ENCODE measurements at places on chromosomes 7 and 10. TPM values are rescaled to one million over a fixed set of nuclear protein-coding genes. Genes with fewer than 3 reads are reported as not detected.

DNA sequence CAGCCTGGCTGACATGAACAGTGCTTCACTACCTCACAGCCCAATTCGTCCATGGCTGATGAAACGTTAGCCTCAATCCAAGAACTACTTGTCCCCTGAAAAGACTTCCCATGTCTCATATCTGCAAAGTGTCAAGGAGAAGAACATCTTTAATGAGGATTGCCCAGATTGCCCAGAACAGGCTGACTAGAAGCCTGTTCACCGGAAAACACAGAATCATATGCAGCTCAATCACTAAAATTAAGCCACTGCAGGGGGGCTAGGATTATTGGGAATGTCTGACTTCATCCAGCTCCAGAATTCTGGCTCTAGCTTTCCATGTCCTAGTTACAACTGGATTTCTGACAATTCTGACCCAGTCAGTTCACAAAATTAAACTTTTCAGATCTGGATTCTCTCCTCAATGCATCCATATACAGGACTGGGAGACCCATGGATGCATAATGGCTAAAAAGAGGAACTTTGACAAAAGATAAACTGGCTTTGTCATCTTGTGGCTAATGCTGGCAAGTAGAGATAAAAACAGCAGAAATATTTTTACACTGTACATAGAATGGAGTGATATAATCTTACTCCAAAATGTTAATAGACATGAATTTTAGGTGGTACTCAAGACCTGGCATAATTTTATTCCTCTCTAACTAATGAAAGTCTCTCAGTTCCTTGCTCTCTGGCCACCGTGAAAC lies 467.0 kb upstream of the POT1 start:
- H3K36me3 ChIP-seq = no peaks in the 10 kb centered on the region
- no peak overlapping the region for H3K27ac ChIP-seq
- H3K4me1 ChIP-seq = no peaks in the 10 kb centered on the region
- H3K4me3 ChIP-seq = no peak overlapping the region
- DNase-seq = no peak

DNA sequence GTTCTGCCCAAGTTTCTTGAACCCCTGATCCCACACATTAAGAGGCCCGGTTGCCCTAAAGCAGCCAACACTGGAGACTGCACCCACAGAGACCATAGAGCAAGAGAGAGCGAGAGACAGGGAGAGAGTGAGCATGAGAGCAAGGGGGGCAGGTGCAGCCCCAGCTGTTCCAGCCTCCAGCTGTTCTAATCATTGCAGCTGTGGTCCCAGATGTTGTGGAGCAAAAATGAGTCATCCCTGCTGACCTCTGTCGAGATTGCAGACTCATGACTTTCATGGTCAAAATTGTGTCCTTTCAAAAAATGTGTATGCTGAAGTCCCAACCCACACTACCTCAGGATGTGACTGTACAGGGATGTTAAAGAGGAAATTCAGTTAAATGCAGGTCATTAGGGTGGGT lies 143.9 kb upstream of the FRMD4A start:
- H3K4me3 ChIP-seq = no peak overlapping the region
- DNase-seq = no peak
- no peaks in the 10 kb centered on the region for H3K36me3 ChIP-seq
- no peak overlapping the region for H3K27ac ChIP-seq

DNA sequence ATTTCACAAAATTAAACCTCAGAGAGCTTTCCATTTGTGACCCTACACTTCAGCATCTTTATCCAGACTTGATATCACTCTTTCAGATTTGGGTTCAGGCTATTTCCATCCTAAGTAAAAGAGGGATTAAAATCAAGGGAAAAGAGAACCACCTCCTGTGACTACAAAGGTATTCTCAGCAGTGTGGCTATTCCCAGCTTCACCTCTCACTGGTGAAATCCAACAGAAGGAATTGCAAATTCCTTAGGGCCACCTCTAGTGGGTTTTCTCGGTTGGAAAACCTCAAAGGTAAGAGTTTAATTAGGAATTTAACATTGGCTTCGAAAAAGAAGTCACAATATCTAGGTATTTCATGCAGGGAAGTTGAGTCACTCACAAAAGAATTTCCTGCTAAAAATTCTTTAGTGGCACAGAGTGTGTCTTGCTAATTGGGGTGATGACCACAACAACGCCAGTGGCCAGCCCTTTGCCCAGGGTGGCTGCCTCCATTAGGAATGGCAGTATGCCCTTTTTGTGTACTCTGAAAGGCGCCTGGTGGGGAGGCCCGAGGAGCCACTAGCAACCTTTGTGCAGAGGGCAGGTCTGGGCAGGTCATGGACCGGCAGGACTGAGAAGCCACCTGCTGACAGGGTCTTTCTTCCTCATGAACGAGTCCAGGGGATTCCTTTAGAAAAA lies 52.2 kb downstream of the SEM1 start:
- DNase-seq = no peak
- H3K27ac ChIP-seq = no peak overlapping the region
- H3K36me3 ChIP-seq = no peaks in the 10 kb centered on the region
- no peak overlapping the region for H3K4me3 ChIP-seq

DNA sequence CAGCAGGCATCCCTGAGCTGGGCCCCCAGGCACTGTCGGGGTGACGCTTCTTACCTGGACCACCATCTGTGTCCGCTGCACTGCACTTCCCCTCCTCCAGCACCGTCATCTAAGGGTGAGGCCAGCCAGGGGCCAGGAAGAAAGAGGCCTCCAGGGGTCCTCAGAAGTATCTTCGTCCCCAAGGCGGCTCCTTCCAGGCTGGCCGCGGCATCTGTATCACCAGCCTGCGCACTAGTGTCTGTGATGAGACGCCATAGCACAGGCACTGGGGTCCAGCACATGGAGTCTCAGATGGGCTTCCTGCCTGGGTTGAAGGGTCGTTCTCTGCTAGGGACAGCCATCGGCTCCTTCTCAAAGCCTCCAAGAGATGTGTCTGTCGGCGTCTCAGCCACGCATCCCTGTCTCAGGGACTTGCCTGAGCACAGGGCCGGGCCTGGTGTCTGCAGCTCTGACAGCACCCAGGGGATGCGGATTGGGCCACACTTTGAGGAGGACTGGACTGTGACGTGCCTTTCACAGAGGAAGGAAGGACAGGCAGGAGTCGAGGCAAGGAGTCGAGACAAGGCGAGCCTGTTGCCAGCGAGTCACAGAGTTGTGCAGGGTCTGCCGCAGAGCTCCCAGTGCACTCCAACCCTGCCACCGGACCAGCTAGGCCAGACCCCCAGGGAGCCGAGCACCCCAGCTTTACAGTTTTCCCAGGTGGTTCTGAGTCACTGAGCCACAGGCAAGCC lies 101.5 kb upstream of the DIP2C start:
- H3K4me3 ChIP-seq = no peak overlapping the region
- DNase-seq = no peak
- no peaks in the 10 kb centered on the region for H3K36me3 ChIP-seq
- no peak overlapping the region for H3K27ac ChIP-seq

DNA sequence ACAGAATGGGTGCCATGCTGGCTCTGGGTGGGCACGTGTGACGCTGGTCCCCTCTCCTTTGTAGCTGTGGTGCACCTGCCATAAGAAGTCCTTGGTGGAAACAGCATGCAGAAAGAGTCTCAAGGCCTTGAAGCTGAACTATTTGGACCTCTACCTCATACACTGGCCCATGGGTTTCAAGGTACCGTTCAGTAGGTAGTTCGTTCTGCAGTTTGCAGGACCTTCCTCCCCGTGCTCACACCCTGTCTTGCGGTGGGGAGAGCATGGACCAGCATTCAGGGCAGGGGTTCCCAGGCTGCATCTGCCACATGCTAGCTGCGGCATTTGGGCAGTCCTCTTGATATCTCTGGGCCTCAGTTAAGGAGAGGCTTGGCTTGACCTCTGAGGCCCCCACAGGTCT lies 7.3 kb downstream of the AKR1E2 start:
- H3K36me3 ChIP-seq = no peaks in the 10 kb centered on the region
- no peak for DNase-seq
- no peak overlapping the region for H3K27ac ChIP-seq
- peaks cover 3% of the 10 kb centered on the region for H3K27me3 ChIP-seq
- no peak overlapping the region for H3K4me3 ChIP-seq

GRCh38 chr7:147096629-147097028 lies 980.0 kb downstream of the CNTNAP2 start:
- no peaks in the 10 kb centered on the region for H3K36me3 ChIP-seq
- H3K27me3 ChIP-seq = no peaks in the 10 kb centered on the region
- DNase-seq = no peak
- H3K4me3 ChIP-seq = no peak overlapping the region

DNA sequence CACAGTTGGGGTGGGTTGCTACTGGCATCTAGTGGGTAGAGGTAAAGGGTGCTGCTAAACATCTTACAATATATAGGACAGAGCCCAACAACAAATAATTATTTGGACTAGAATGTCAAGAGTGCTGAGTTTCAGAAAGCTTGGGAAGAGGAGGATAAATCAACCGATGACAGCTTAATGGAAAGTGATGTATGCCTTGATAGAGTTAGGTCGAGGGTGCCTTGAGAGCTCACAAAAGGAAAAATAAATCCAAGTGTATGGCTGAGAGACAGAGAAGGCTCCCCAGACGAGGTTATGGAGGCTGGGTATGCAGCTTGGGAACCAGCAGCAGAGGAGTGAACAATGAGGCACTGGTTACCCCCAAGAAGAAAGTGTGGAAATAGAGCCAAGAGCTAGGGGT lies 211.1 kb downstream of the HDAC9 start:
- H3K27me3 ChIP-seq = no peaks in the 10 kb centered on the region
- no peak overlapping the region for H3K4me3 ChIP-seq
- H3K4me1 ChIP-seq = no peaks in the 10 kb centered on the region

The ZNF22 gene
- 20.5 TPM for total RNA-seq

DNA sequence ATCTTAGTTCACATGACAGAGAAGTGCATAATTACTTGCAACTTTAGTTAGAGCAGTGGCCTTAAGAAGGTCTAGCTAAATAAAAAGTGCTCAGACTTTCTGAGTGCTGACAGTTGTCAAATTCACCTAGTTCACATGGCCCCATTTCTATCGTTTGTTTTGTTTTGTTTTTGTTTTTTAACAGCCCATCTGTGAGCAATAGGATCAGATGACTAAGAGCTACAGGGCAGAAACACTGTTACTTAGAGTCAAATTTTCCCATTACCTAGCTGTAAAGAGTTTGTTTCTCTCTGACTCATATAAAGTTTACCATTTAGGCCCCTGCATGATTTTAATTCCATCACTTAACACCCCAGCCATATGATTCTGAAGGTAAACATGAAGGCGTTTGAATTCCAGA lies 18.8 kb downstream of the CAV1 start:
- H3K27ac ChIP-seq = no peak overlapping the region
- no peaks in the 10 kb centered on the region for H3K36me3 ChIP-seq
- no peak overlapping the region for H3K4me3 ChIP-seq
- no peak for DNase-seq

DNA sequence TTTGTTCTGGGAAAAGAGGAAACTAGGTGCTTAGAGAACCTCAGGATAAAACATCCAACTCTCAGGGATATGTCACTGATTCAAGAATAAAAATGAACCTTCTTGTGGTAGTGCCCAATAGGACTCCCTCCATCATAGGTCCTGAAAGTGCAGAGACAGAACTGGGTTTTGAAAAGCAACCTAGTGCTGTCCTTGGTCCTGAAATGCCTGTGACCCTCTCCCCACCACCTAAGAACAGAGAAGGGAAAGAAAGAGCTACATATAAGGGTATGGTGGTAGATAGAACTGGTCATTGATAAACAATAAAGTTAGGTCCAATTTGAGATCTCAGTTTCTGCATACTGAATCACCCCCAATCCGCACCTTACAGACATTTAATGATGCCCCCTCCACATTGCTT lies 953.3 kb downstream of the XPNPEP1 start:
- no peak for DNase-seq
- H3K4me1 ChIP-seq = no peaks in the 10 kb centered on the region
- no peaks in the 10 kb centered on the region for H3K36me3 ChIP-seq
- H3K27ac ChIP-seq = no peak overlapping the region

- no peak overlapping the region for H3K4me3 ChIP-seq
- H3K36me3 ChIP-seq = no peaks in the 10 kb centered on the region
- no peak overlapping the region for H3K27ac ChIP-seq
- peaks cover 5% of the 10 kb centered on the region for H3K27me3 ChIP-seq
- H3K4me1 ChIP-seq = no peaks in the 10 kb centered on the region
These were observed 24.9 kb downstream of the TCAF1 start for GRCh38 chr7:143877098-143877497.

DNA sequence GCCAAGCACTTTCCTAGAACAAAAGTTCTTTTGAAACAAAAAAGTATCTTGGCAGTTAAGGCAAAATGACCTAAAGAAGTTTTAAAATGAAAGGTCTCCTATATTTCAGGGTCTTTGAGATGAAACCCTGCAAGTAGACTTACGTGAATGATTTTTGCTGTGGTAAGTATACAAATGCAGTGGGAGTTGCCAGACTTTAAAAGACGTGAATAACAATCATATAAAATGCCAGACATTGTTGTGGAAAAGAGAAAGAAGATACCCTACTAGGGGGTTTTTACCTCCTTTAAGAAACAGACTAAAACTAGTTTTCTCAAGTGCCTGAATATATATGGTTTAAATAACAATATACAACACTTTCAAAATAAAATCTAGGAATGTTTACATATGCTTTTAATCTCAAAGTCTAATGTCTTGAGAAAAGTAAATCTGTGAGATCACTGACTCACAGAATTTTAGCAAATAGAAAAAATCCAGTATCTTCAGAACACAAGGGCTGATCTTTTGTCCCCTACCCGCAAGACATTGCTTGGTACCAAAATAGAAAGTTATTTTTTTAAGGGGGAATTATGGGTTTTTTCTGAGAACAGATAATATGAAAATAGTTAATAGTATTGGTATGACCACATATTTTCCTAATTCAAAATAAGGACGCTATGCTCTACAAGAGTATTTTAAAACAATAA lies 29.5 kb downstream of the LRRC17 start:
- no peak overlapping the region for H3K4me3 ChIP-seq
- DNase-seq = no peak
- H3K4me1 ChIP-seq = no peaks in the 10 kb centered on the region
- H3K36me3 ChIP-seq = no peaks in the 10 kb centered on the region
- no peak overlapping the region for H3K27ac ChIP-seq

The DENND11 gene
- total RNA-seq = 54.4 TPM

The DKK1 gene
- 0.59 TPM for total RNA-seq

The ACSM6 gene
- total RNA-seq = not detected

GRCh38 chr10:4136121-4136520 lies 351.1 kb upstream of the KLF6 start:
- H3K4me3 ChIP-seq = no peak overlapping the region
- no peaks in the 10 kb centered on the region for H3K36me3 ChIP-seq
- H3K27ac ChIP-seq = no peak overlapping the region
- H3K27me3 ChIP-seq = no peaks in the 10 kb centered on the region

DNA sequence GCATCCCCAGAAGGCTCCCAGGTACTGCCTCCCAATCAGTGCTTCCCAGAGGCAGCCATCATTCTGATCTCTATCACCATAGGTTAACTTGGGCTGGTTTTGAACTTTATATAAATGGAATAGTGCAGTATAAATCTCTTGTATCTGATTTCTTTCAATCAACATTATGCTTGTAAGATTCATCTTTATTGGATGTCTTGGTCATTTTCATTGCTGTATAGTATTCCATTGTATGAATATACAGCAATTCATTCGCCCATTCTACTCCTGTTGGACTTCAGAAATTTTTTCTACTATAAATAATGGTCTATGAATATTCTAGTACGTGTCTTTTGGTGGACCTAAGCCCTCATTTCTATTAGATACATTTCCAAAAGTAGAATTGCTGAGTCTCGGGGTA lies 16.1 kb upstream of the OGDHL start:
- DNase-seq = no peak
- no peaks in the 10 kb centered on the region for H3K36me3 ChIP-seq
- H3K4me3 ChIP-seq = no peak overlapping the region
- peaks cover 9% of the 10 kb centered on the region for H3K27me3 ChIP-seq

GRCh38 chr7:6202117-6202516 lies 70.3 kb downstream of the CYTH3 start:
- no peaks in the 10 kb centered on the region for H3K36me3 ChIP-seq
- H3K4me1 ChIP-seq = no peaks in the 10 kb centered on the region
- no peaks in the 10 kb centered on the region for H3K27me3 ChIP-seq
- H3K4me3 ChIP-seq = no peak overlapping the region
- DNase-seq = no peak

Measured in T-cell (primary cell).